Globus pallidus (tissue), 1 donor: ENCODE measurements at places on chromosomes 3 and 15.

DNA sequence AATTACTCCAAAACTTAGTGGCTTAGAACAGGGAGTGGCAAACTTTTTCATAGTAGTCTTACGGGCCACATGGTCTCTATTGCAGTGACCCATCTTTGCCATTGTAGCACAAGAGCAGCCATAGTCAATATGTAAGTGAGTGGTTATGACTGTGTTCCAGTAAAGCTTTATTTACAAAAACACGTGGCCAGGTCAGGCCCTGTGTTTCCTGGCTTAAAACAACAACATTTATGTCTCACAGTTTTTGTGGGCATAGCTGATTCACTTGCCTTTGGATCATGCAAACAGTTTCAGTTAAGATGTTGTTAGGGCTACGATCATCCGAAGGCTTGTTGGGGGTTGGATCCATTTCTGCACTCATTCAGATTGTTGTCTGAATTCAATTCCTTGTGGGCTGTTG is 103.8 kb downstream of the CHCHD6 start:
- no peak for DNase-seq

DNA sequence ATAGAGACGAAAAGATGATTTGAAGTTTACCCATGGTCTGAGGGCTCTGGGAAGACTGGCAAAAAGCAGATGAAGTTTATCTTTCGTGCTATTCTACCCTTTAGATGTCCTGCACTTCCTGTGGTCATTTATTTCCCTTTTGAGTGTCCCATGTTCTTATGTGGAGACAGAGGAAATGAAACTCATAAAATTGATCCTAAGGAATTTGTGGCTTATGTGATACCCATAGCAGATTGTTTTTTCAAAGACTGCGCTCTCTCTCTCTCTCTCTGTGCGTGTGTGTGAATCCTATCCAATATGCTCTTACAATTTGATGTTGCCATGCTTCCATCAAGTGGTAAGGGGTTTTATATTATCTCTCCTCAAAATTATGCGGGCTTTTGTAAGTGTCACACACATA is 607.5 kb upstream of the DPPA4 start:
- no peak for DNase-seq

DNA sequence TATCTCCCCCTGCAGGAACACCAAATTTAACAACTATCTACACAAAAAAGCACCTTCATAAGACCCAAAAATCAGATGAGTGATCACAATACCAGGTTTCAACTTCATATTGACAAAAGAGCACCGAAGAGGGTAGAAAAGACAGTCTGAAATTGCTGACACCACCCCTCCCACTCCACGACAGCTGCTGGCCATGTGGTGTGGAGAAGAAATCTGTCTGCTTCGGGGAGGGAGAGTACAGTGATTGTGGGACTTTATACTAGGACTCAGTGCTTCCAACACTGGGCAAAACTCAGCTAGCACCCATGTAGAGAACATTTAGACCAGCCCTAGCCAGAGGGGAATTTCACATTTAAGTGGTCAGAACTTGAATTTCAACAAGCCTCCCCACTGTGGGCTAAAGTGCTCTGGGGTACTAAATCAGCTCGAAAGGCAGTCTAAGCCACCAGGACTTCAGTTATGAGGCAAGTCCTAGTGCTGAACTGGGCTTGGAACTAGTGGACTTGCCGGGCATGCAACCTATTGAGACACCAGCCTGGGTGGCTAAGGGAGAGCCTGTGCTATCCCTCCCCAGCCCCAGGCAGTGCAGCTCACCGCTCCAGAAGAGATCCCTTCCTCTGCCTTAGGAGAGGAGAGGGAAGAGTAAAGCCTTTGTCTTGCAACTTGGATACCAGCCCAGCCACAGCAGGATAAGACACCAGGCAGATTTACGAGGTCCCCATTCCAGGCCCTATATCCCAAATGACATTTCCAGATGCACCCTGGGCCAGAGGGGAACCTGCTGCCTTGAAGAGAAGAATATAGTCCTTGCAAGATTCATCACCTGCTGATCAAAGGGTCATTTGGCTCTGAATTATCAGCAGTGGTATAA is 44.6 kb upstream of the POU1F1 start:
- no peak for DNase-seq

DNA sequence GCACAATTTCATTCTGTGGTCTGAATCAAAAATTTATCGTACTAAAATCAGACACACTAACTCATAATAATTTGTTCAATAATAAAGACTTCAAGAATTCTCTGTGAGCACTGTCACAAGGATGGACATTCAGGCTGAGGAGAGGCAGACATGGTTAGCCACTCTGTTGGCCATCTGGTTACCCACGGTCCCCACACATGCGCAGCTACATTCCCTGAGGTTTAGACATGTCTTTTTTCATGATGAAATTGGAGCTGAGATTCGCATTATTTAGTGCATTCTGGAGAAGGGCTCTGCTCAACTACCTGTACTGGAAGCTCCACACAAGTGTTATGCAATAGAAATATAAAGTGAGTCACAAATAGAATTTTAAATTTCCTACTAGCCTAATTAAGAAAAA is 156.9 kb downstream of the SUCNR1 start:
- no peak for DNase-seq
